ENCODE measurements at places on chromosomes 5 and 9.
A peak's percentile ranks its signal among the peaks of the same experiment; 100 is the strongest.

- DNase-seq = no peak
These were observed 48.1 kb downstream of the IQGAP2 start for GRCh38 chr5:76451031-76451701.

- no peak for DNase-seq
These were observed 6.2 kb downstream of the PRDM12 start for GRCh38 chr9:130670644-130671043.

GRCh38 chr5:79074641-79075040 lies 5.1 kb downstream of the BHMT2 start:
- DNase-seq = no peak

DNA sequence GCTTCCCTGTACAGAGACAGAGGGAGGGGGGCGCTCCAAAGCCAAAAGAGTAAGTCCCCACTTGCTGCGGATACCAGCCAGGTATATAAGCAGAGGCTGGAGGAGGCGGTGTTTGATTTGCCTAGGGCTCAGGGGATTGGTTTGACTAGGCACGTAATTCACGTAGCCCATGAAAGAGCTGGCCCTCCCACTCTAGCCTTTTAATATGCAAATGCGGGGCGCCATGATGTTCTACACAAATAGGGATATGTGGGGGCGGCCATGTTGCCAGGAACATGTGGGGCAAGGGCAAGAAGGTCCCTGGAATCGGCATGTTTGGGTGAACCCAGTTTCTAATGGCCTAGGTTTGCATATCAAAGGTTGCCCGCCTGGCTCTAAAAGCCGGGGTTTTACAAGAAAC lies 3.3 kb upstream of the PRLR start:
- DNase-seq = no peak

GRCh38 chr9:33209394-33209793 lies 30.6 kb upstream of the SPINK4 start:
- DNase-seq = no peak

GRCh38 chr9:76333388-76333787 lies 60.8 kb downstream of the RFK start:
- DNase-seq = no peak

DNA sequence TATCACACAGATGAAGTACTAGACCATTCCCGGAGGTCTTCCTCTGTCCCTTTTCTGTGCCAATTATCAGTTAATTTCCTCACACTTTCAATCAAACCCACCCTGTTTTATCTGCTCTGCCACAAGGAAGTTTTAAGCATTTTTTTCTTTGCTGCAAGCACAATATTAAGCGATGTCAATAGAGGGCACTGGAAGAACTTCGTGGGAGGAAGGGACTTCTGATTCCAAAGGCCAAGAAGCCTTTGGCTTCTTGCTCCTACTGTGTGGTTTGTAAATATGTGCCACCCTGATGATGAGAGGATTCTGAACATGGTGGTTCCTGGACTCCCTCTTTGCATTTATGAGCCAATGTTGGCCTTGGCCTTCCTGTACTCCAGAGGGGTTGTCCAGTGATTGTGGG lies 1712.5 kb upstream of the C9orf72 start:
- no peak for DNase-seq

- DNase-seq = peak; percentile 8
These were observed 2.6 kb upstream of the GCNT1 start for GRCh38 chr9:76456202-76456926.

- DNase-seq = no peak
These were observed 459.4 kb upstream of the NMUR2 start for GRCh38 chr5:152864447-152864846.

DNA sequence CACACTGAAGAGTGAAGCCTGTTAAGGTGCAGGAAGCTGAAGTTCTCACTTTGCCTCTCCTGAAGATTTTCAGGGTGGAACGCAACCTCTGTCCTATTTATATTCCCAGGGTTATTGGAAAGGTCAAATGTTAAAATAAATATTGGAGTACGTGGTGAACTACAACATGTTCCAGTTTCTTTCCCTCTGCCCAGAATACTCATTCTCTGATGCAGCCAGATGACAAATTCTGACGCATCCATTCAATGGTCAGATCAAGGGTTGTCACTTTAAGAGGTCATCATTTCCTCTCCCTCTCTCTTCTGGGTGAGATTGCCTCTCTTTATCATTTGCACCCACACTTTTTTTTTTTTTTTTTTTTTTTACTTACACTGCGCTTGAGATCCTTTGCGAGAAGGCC lies 277.1 kb downstream of the BRINP1 start:
- no peak for DNase-seq

- DNase-seq = no peak
These were observed 42.2 kb downstream of the SECISBP2 start for GRCh38 chr9:89360465-89360864.

DNA sequence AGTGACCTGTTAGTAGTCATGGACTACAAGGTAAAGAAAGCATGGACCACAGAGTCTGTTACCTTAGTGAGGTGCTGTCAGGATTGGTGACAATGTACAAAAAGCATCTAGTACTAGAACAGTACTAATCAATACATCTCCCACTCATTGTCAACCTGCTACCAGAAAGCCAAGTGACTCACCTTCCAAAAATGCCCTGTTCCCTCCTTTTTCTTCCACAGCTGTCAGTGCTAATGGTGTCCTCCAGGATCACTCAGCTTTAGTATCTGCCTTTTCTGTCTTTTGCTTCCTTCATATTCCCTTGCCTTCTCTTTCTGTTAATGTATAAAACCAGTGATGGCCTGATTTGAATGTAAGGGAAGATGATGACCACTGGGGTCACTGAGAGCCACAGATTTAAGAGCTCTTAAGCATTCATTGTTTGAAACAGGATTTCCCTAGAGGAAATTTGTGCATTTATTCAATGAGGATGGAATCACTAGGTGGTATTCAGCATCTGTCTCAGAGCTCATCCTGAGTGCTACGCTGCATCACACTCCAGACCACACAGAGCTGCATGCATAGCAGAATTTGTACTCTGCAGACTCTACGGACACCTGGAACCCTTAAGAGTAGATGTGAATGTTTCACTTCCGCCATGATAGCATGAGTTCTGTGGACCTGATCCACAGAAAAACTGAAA lies 71.0 kb downstream of the SV2C start:
- no peak for DNase-seq

DNA sequence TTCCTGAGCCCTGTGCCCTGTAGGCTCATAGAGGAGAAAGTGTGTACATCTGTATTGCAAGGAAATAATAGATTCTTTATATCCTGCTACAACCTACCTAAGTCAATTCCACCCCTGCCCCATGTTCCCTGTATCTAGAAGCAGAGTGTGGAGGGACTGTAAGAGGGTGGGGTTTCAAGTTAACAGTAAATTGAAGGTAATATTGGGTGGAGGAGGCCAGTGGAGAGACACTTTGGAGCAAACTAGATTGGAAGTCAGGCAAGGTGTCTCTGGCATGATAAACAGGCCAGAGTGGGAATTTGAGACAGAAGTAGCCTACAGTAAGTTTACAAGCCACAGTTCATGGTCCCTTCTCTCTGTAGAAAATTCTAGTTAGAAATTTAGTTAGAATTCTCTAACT lies 2.3 kb upstream of the HEMGN start:
- DNase-seq = no peak

DNA sequence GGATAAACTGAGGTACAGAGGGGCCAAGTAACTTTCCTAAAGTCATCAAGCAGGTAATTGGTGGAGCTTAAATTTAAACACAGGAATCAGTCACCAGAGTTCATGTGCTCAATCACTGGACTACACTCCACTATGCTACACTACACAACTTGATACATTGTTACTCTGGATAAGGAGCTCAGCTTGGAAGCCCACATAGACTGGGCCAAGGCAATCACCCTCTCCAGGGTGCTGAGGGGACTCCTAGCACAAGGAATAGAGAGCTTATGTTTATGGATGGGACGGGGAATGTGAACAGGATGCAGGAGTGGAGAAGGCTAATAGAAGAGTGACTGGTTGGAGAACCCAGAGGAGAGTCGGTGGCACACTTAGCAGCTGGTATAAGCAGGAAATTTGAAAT lies 113.5 kb upstream of the NFIB start:
- DNase-seq = no peak

DNA sequence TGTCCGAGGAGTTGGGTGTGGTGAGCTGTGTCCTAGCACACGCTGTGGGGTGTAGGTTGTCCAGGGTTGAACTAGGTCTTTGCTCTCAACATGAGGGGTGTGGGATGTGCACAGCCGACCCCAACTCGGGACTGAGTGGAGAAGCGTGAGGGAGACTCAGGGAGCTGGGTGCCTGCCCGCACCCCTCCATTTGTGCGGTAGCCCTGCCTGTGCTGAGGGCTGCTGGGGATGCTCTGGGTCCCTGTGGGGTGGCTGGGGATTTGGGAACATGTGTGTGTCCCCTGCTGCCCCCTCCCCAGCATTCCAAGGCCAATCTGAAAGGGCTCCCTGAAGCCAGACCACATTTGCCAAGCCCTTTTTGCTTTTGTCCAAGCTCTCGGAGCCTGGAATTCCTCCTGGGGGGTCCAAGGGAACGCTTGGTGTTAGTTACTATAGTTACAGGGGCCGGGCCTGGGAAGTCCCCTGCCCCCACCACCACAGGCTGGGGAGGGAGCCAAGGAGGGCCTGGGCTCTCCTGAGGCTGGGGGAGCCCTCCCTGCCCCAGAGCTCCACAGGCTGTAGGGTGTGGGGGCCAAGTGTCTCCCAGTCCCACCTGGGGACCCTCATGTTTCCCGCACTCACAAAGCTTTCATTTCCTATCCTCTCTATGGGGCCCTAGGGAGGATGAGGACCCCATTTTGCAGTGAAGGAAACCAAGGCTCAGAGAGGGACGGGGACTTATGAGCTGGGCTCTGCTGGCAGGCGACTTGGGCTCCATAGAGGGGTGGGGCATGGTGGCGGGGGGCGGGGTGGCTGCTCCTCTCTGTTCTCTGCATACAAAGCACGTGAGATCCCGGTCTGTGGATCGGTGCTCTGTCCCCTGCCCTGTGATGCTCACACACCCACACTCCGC lies 1.1 kb downstream of the CRB2 start:
- no peak for DNase-seq

DNA sequence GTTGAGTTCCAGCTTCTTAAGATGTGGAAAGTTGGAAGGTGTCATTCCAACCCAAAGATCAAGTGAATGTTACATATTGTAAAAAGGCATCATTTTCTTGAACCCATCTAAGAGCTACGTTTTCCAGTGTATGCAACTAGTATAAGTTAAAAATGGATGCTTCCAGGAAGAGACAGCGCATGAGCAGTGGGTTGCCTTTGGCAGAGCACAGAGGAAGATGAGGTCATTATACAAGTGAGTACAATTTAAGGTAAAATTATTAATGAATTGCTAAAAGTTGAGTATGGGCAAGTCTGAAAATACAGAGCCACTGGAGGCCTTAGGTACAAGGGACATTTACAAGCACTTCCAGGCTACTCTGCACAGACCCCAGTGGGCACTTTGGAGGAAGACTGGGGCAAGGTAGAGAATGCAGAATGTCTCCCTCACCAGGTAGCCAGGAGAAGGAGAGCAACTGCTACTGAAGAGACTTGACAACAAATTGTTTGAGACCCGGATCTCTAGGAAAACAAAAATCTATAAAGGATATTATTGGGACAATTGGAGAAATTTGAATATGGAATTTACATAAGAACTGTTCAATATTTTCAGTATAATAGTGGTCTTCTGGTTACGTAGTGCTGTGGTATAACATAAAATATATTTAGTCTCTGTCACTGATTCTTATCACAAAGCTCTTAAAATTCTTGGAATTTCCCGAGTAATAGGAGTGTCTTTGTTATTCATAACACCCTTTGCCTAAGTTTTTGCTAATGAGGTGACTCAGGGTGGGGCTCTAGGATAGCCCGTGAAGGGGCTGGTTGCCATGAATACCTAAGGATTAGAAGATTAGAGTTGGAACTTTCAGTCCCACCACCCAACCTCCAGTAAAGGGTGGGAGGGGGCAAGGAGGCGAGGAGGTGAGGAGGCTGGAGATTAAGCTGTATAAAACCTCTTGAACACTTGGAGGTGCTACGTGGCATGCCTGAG lies 129.9 kb upstream of the FER start:
- no peak for DNase-seq

DNA sequence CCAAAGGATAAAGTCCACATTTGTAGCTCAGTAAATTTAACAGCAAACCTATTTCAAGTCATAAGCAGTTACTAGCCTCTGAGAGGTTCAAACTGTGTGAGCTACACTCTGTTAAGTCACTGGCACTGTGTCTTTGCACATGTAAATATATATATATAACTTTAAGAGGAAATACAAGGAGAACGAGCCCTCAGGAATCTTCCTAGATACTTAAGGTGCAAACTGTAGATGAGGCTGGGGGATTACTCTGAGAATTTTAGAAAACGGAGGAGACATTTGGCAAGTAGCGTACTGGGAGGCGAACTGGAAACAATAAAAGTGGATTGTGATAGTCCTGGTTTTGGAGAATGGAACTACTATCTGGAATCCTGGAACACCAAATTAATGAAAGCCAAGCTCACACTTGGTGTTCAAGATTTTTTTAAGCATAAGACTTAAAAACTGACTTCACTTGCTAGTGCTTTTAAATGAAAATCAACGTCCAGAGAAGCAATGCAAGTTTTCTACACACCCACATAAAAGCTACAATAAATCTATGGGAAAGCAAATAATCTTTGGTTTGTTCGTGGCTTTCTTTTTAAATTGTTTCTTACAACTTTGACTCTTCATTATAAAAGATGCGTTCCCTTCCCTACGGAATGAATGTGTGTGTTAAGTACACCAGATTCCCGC lies 1057.0 kb upstream of the DMAC1 start:
- no peak for DNase-seq

GRCh38 chr5:107388141-107388861 lies 282.4 kb downstream of the EFNA5 start:
- DNase-seq = no peak

GRCh38 chr9:130768265-130768664 lies 66.8 kb upstream of the ABL1 start:
- DNase-seq = no peak

DNA sequence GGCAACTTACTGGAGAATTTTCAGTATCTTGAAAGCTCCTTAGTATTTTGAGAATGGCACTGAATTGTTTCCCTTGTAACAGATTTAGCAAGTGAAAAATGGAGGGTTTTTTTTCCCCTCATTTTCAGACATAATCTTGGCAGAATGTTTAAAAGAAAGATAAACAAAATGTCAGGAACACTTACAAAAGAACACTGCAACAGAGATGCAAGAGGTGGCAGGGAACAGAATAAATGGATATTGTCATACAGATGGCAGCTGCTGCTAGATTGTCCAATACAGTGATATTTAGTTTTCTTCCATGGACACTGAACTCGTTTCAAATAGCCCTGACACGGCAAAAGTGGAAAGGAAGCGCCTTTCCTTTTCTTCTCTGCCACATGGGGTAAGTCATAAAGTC lies 76.9 kb upstream of the ZNF608 start:
- no peak for DNase-seq

DNA sequence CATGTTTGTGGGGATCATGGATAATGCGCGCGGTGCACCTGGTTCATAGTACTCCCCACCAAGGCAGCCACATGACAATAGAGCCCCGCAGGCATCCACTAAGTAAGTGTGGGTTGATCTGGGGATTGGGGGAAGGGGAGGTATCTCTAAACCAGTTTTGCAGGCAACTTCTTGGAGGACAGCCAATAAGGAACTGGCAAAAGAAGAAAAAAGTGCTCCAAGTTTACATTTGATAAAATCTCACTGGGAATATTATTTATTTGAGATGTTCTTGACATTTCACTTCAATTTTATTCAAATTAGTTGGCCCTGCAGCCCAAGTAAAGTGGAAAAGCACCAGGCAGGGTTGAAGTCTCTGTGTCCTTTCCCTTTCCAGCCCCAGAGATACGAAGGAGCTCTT lies 8.5 kb downstream of the FBP1 start:
- no peak for DNase-seq

GRCh38 chr9:91954841-91955471 lies 4.9 kb upstream of the ROR2 start:
- DNase-seq = no peak

Measured in stimulated activated CD8-positive, alpha-beta memory T cell treated with anti-CD3 and anti-CD28 coated beads, Interleukin-4, amount 100 ng/mL, for 1 hour (primary cell).